Smooth muscle cell of the pulmonary artery (primary cell): ENCODE measurements at places on chromosomes 2 and 18. TPM values are rescaled to one million over a fixed set of nuclear protein-coding genes. Genes with fewer than 3 reads are reported as not detected.

Gene KCNG3
- total RNA-seq, result not detected in 2 replicates

Gene SERPINB4
- not detected in 2 replicates for total RNA-seq

Gene ME2
- 35.6 and 50.7 TPM in 2 replicates for total RNA-seq

Gene SAP130
- total RNA-seq, result 5.5 and 6.8 TPM in 2 replicates

Gene NT5C1B
- not detected in 2 replicates for total RNA-seq

Gene KLHL30
- 5.2 and 11.7 TPM in 2 replicates for total RNA-seq

Gene YES1
- 68.7 and 71.1 TPM in 2 replicates for total RNA-seq
